ENCODE measurements at places on chromosomes 16 and 17.

GRCh38 chr17:49312722-49313121, 49.3 kb downstream of the ZNF652 start:
- DNase-seq = no peak

DNA sequence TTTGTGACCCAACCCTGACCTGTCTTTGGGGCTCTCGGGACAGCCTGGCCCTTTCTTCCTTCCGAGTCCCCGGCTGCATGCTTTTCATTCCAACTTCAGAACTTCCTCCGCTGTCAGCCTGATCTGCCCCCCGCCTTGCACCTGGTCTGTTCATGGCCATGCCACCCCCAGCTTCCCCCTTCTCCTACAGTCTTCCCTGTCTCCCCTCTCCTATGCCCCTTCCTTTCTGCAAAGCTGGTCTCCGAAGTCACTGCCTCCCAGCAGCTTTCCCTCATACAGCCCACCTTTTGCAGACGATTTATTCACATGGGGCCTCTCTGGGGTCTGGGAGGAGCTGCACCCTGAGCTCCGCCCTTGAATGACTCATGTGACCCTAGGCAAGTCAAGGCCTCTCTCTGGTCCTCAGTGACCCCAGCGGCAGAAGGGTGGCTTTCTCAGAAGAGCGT, 47.1 kb upstream of the SDK2 start:
- no peak for DNase-seq

- DNase-seq = no peak
These were observed 18.4 kb downstream of the BLMH start for GRCh38 chr17:30273373-30273772.

DNA sequence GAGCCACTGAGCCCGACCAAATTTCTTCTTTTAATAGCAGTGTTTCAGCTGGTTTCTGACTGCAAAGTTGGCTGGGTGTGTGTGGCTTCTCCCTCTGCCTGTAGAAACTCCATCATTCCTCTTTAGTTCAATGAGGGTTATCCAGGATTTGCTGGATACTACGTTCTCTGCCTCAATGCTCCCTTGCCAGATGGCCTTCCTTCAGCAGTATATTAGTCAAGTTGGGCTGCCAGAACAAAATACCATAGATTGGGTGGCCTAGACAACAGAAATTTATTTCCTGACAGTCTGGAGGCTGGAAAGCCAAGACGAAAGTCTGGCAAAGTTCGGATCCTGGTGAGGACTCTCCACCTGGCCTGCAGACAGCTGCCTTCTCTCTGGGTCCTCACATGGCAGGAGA, 103.7 kb downstream of the NOG start:
- DNase-seq = no peak

GRCh38 chr16:2702871-2703745, 16.9 kb downstream of the PRSS27 start:
- DNase-seq = no peak

DNA sequence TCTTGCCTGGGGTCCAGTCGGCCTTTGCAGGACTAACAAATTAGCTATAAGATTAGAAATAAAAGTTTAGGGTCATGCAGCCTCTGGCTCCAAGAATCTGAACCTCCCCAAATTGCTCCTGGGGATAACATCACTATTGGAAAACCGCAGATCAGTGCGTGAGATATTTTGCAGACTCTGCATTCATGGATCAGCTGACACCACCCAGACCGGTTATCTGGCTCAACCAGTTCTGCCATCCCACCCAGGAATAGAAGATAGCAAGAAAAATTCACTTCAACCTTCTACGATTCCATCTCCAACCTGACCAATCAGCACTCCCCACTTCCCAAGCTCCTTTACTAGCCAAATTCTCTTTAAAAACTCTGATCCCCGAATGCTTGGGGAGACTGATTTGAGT, 4.3 kb upstream of the PGS1 start:
- no peak for DNase-seq

- DNase-seq = no peak
These were observed 15.0 kb downstream of the GINS2 start for GRCh38 chr16:85673529-85674417.

- no peak for DNase-seq
These were observed 114.3 kb upstream of the CACNG5 start for GRCh38 chr17:66720567-66720966.

GRCh38 chr17:17931159-17931558, 41.0 kb downstream of the TOM1L2 start:
- no peak for DNase-seq

GRCh38 chr16:66542396-66542795, 7.5 kb downstream of the TK2 start:
- DNase-seq = no peak

DNA sequence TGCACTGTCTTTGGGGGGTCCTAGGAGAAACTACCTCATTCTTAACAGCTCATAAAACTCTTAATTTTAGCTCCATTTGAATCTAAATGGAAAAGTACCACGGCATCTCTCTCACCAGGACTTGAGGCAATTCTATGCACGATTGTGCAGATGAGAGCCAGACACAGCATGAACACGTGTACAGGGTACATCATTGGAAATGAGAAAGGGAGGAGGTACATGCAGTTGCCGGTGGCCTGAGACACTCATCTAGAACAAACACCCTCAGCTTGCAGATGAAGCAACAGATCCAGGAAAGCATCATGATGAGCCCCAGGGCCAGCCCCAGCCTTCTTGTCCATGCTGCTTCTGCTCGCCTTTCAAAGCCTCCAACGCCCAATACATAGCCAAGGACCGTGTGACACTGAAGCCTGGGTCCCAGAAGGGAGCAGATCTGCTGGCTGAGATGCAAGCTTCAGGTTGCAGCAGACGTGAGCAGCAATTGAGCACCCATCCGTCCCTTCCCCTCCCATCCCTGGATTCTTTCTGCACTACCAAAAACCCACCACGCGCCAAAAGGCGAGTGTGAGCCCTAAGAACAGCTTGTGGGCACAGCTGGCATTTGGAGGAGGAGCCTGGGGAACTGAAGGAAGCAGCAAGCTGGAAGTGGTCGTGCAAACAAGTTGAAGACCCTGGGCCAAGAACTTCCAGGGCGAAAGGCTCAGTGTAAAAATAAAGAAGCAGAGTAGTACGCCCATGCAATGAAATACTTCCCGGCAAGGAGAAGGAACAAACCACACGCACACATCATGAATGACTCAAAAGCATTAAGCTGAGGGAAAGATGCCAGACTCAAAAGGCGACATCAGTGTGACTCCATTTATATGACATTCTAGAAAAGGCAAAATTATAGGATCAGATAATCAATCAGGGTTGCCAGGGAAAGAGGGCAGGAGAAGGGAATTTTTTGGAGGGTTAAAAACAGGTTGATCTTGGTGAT, 7.3 kb upstream of the RCVRN start:
- no peak for DNase-seq

GRCh38 chr16:88785106-88785924, at the start of gene PIEZO1:
Gene PIEZO1 (minus strand): TSS chr16:88785220. CDS start chr16:88784964, 256 bp downstream.
- peak; percentile 83 for DNase-seq

DNA sequence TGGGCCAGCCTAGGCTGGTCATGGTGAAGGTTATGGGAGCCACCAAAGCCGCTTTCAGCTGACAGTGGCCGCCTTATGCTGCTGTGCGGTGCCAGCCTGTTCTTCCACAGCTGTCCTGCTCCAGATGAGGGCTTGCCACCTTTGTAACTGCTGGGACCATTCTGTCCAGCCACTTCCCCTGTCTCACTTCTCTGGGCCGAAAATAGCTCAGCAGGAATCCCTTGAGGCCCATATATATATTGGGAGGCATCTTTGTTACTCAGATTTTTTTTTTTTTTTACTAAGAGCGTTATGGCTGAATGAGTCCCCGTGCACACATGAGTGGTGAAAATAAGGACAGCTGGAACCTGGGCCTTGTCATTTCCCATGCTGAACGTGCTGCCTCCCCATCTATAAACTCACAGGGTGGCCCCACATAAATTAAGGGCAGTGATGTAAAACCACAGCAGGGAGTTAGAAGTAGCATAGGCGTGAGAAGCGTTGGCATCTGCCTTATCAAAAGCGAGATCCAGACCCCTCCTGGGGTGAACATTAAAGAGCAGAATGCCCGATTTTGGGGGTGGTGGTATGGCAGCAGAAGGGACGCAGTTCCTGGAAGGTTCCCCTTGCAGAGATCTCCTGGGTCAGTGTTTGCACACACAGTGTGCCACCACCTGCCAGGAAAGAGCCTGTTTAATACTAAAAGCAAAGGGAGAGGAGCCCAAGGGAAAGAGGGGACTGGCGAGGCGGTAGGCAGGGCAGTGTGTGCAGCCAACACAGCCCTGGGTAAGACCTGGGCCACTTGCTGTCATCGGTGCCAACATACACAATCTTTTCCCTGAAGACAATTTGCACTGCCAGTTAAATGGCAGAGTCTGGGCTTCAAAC, 57.8 kb downstream of the USP43 start:
- DNase-seq = no peak

DNA sequence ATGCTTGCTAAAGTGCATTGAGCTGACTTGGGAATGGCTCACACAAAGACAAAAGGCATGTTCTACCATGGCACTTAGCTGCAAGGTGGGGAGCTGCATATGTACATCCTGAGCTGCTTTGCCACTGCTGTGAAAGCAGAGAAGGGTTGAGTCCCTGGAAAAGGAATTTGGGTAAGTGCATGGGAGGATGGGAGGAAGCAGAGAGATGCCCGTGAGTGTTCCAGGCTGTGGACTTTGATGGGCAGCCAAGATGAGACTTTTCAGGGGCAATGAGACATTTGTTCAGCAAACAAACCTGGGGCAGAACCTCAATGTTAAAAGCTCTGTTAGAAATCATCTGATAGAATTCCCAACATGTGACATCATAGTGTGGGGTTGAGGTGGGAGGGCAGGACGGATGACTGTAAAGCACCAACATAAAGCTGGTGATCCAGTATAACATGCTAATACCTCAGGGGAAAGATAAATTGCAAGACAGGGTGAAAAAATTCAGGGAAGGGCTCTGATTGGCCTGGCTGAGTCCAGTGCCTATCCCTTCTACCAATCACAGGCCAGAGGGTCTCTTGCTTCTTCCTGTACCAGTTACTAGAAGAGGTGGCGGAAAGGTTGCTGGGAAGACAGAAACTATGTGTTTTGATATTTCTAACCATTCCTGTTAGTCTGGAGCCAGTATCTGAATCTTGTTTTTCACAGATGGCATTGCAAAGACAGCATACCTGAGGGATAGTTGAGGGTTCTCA, 163.2 kb downstream of the UTP18 start:
- DNase-seq = no peak

GRCh38 chr16:76900285-76901263, 290.4 kb upstream of the MON1B start:
- no peak for DNase-seq

DNA sequence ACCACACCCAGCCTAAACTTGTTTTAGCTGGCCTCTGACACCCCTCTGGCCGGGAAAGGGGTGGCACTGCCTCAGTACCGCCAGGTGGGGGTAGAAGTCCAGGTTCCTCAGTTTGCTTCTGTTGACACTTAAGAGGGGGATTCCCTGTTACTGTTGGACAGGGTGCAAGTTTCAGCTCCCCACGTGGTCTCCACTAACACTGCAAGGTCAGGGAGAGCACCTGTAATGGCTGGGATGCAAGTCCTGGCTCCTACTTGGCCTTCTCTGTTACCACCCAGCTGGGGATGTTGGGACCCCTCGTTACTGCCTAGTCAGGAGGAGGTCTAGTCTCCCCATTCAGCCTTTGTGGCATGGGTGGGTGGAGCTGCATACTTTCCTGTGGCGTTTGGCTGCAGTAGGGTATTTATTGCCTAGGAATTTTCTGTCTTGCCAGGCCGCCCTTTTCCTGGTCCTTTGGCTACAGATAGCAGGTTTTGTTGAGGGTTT, 10.6 kb upstream of the MFAP4 start:
- DNase-seq = no peak

- no peak for DNase-seq
These were observed 12.9 kb downstream of the BBS2 start for GRCh38 chr16:56506941-56507340.

DNA sequence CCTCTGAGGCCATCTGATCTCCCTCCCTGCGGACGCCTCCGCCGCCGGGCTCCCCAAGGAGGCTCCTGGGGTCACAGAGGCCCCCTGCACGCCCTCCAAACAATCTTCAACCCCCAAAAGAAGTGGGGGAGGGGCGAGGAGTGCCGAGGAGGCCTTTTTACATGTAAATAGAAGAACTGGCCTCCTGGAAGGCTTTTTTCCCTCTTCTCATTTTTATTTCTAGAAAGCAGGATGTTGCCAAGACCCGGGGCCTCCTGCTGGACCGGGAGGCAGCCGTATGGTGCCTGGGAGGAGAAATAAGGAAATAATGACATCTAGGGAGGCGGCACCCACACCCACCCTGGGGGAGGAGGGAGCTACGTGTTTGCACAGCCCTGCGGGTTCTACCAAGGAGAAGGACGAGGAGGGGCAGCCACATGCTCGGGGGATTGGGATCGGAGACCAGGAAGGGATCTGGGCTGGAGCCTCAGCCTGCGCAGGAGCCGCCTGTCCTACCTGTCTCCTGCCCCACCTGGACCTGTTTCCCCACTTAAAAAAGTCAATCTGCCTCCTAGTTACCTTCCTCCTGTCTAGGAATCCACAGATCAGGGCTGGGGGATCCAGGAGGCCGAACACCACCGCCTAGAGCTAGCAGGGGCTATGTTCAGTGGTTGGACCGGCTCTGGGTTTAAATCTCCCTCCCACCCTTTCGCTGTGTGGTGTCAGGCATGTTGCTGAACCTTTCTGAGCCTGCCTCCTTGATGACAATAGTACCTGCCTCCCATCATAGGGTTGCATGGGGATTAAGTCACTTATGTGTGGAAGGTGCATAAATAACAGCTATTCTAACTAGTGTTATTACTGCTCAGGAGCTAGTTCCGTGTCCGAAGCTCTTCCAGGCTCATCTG, 175.7 kb upstream of the GSE1 start:
- no peak for DNase-seq

- no peak for DNase-seq
These were observed 101.2 kb downstream of the FTO start for GRCh38 chr16:53805113-53805512.

GRCh38 chr17:55585629-55586028, 74.4 kb upstream of the SMIM36 start:
- DNase-seq = no peak

DNA sequence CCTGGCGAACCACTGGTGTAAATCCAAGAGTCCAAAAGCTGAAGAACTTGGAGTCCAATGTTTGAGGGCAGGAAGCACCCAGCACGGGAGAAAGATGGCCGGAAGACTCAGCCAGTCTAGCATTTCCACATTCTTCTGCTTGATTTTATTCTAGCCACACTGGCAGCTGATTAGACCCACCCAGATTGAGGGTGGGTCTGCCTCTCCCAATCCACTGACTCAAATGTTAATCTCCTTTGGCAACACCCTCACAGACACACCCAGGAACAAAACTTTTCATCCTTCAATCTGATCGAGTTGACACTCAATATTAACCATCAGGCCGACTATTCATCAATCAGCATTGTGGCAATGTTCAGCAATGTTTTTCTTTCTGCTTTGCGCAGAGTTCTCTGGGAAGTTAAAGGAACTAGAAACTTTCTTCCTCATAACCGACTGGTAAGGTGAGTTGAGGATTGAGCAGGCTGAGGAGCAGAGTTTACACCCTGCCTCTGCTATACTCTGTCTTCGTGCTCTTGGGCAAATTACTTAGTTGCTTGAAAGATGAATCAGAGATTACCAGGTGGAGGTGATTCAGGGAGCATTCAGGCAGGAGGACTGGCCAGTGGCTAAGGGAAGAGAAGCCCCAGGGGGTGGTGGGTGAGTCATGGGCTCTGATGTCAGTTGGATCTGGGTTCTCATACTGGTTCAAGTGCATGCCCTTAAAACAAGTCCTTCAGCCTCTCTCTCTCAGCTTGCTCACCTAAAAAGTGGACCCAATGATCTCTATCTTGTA, 28.2 kb upstream of the BRD7 start:
- peak; percentile 16 for DNase-seq

- no peak for DNase-seq
These were observed 911.1 kb upstream of the EEF2KMT start for GRCh38 chr16:6008670-6009069.
